D341Med (cell line): ENCODE measurements at places on chromosomes 1 and 21.

DNA sequence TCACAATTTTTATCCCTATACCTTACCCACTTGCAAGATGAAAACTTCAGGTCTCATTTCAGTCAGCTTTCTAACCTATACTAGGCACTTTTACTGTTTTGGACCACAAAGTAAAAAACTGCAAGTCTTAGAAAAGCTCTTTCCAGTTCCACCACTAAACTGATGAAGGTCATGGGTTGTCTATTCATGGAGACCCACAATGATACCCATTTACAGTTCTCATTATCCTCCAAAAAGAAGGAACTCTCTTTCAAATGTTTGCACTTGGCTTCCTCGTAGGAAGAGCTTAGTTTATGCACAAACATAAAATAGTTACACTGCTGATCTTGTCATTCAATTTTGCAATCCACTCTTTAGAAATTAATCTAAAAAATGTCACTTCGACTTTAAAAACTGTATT is 9.3 kb downstream of the ZNF281 start:
- DNase-seq: no peak

DNA sequence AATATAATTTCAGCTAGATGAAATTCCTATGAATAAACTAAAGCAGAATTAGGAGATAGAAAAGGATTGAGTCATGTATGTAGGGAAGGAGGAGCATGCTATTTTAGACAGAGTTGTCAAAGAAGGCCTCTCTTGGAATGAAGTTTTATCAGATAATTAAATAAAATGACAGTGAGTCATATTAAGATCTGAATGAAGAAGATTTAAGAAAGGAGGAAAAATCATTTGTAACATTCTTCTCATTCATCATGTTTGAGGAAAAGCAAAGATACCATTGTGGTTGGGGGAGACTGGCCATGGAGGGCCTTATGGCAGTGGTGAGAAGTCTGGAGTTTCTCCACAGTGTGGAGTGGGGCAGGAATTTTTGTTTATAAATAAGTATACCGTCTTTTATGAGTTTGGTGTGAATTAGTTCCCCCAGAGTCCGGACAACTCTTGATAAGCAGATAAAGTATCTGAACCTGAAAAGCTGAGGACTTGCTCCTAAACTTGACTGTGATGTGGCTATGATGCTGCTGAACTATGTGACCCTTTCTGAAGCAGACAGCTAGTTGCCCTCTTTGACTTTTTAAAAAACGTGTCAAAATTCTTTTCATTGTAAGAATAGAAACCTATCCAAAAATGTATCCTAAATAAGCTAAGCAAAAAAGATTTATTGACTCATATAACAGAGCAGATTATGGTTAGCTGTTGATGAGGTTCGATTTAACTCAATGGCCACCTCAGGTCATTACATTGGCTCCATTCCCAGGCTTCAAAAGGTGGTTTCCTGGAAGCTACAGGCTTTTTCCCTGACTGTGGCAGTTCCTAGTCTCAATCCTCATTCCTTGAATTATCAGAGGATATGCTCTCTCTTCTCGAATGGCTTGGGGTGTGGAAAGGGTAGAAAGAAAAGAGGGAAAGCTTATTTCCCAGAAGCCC is 90.8 kb downstream of the LHX9 start:
- DNase-seq: no peak

- peak; percentile 75 for DNase-seq
These were observed 37.0 kb downstream of the DMAP1 start for GRCh38 chr1:44250068-44250781.

DNA sequence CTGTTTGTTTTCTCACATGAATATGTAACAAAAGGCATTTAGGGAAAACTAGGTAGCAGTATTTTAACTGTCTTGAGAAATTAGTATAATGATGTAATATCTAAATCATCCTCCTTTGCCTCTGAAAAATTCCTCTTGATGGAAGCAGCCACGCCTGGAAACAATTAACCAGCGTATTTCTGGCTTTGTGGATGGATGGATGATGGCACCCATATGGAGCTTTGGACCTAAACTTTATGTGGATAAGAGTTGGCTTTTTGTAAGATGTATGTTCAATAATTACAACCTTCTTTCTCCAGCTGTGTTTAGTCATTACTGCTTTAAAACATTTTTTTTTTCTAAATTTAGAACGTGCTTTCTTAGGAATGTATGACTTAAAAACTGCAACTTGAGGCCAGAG is 12.7 kb downstream of the CDCA8 start:
- no peak for DNase-seq

DNA sequence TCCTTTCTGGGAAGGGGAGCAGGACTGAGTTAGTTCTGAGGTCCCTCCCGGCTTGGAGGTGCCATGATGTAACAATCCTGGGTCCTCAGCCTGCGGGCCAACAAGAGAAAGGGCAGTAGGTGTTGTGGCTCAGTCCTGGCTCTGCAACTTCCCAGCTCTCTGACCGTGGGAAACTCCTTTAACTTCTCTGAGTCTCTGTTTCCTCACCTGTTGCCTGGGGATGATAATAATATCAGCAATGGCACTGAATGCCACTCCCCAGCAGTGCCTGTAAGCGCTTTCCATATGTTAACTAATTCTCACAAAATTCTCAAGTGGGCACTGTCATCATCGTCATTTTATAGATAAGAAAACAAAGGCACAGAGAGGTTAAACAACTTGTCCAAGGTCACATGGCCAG is 2.3 kb downstream of the PADI3 start:
- no peak for DNase-seq

DNA sequence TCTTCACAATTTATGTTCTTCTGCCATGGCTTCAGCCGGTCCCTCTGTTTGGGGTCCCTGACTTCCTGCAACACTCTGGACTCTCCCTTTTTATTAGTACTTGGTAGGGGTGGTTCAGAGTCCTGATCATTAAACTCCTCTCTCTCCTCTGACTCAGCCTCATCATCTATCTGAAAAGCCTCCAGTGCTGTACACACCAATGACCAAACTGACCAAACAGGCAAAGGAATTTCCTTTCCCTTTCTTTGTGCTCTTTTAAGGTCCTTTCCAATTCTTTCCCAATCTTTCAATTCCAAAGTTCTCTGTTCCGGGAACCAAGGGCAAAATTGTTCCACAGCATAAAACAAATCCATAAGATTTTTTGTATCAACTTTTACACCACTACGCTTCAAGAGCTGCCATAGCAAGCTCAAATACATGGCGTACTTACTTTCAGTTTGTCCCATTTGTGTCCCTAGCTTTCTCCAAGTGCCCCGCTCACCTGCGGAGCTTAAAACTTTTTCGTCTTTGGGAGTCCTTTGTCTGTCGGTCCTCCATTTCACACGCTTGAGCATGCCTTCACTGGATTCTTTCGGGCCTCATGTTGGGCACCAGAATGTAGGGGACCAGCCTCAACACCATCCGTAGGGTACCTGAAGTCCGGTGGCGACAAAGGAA is 9.6 kb downstream of the DAP3 start:
- DNase-seq: no peak

- DNase-seq: no peak
These were observed 40.0 kb upstream of the PTPRC start for GRCh38 chr1:198598796-198599321.

- no peak for DNase-seq
These were observed 291.1 kb upstream of the ADGRL2 start for GRCh38 chr1:81509594-81509993.

DNA sequence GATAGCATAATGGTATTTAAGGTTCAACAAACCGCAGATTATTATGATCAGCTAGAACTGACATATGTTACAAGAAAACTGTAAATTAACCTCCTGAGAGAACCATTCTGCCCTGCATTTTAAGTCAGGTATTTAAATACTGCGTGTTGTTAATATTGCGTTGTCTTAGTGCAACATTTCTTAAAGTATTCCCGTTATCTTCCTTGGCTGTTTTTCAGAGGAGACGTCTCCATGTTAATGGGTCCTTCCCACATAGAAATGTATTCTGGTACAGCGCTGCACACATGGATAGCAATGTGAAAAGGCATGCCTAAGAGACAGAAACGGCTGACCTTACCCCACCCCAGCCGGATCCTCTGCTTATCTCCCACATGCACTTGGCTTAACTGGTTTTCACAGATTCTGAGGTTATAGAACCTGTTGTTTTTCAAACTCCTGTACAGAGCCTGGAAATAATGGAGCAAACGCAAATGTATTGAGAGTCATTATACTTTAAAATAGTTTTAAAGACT is 22.8 kb upstream of the DEGS1 start:
- no peak for DNase-seq

DNA sequence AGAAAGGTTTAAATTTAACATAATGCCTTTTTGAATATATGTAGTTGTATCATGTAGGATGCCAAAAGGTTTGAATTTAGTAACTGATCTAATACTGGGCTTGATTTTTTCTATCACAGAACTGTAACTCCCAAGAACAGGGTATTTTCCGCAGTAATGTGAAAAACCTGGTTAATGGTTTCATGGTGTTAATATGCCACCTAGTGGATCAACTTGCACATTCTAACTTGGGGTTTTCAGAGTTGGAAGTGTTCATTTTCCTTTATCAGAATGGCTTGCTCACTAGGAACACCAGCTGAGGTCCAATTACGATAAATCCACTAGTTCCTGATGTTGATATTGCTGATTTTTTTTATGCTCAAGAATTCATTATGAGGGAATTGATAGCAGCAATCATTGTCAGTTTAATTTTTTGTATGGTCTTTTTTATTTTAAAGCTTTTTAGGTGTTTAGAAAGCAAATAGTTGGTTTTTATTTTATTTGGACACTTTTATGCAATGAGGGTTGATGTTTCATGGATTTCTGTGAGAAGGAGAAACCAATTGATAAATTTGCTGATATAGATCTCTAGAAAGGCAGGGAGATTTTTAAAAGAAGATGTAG is 157.2 kb downstream of the PLA2G4A start:
- peak; percentile 55 for DNase-seq

GRCh38 chr1:119504831-119505230 is 2.2 kb upstream of the HSD3B1 start:
- no peak for DNase-seq

GRCh38 chr1:6824665-6825368 is 39.6 kb downstream of the CAMTA1 start:
- no peak for DNase-seq

- peak; percentile 61 for DNase-seq
These were observed 141.3 kb downstream of the ROR1 start for GRCh38 chr1:63915121-63915520.

DNA sequence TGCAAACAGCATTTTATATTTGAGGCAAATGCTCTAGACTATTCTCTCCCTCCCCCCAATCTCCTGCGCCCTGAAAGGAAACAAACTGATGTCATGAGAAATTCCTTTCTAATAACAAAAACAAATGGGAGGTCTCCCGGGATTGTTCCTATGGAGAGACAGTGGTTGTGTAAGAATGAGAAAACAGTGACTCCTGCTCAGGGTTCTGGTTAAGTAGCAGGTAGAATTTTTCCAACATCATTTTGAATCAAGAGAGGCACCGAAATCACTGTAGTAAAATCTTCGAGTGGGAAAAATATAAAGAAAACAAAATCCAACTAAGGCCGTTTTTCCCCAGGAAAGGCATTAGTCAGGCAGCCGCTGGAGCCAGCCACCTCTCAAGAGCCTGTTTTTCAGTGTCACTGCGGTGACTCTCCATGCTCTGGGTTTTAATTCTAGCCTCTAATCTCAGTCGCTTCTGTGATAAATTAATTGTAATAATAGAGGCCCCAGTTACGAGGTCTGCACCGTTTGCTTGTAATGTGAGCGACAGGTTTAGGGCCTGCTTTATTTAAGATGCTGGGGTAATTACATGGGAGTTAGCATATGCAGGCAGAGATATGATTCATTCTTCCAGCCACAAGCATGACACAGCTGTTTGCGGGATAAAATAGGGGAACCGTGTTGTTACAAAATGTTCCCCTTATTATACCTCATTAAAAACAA is 80.3 kb downstream of the RNF220 start:
- DNase-seq: no peak

DNA sequence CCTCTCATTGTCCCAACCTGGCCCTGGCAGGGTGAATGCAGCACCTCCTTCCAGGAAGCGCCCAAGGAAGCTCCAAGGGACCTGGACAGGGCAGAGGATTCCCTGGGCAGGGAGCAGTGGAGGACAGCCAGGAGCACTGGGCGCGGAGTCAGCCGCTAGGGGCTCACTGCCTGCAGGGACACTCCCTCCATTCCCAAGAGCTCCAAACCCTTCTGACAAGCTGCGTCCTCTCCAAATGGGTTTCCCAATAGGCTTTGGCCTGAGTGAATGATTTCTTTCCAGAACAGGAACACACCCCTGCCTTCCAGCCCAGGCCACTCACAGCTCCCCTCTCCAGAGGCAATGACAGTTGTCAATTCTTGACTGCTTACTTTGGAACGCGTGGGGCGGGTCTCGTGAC is 128.5 kb upstream of the EDN2 start:
- DNase-seq: peak; percentile 9

DNA sequence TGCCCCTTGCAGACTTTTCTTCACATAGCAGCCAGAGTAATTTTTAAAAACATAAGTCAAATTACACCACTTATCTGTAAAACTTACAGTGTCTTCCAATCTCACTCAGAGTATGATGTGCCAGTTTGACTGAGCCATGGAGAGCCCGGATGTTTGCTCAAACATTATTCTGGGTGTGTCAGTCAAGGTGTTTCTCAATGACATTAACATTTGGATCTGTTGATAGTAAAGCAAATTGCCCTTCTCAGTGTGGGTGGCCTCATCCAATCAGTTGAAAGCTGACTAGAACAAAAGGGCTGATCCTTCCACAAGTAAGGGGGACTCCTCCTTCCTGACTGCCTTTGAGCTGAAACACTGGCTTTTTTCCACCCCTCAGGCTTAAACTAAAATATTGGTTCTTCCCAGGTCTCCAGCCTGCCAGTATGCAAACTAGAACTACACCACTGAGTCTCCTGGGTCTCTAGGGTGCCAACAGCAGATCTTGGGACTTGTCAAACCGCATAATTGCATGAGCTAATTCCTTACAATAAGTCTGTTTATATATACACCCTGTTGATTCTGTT is 157.9 kb upstream of the CTTNBP2NL start:
- DNase-seq: no peak

DNA sequence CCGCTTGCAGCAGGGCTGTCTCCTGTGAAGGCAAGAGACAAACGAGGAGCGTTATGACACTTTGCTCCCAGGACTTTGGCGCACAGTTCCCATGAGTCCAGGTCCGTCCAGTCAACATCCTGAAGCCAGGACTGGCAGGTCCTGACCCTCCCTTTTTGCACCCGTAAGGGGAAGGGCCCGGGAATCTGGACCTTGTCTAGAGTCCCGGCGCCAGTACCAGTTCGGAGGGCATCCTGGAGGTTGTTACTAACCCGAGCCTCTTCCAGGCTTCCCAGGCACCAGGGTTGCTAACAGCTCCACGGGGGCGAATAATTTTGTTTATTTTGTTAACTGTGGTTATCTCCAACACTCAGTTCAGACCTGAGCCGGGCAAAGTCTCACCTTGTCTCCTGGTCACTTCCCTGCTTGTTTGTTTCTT is 682 bp upstream of the RWDD3 start:
- peak; percentile 13 for DNase-seq

GRCh38 chr21:26967062-26967913 is at the start of gene ADAMTS5:
Gene ADAMTS5 (minus strand): TSS chr21:26967088. CDS start chr21:26966391, 697 bp downstream.
- peak; percentile 53 for DNase-seq
